ENCODE measurements at places on chromosomes 13 and 19.

GRCh38 chr19:36987091-36987490 is 71.0 kb downstream of the ZNF568 start:
- DNase-seq, result no peak

GRCh38 chr19:51098365-51099046 is 9.7 kb downstream of the CTU1 start:
- no peak for DNase-seq

DNA sequence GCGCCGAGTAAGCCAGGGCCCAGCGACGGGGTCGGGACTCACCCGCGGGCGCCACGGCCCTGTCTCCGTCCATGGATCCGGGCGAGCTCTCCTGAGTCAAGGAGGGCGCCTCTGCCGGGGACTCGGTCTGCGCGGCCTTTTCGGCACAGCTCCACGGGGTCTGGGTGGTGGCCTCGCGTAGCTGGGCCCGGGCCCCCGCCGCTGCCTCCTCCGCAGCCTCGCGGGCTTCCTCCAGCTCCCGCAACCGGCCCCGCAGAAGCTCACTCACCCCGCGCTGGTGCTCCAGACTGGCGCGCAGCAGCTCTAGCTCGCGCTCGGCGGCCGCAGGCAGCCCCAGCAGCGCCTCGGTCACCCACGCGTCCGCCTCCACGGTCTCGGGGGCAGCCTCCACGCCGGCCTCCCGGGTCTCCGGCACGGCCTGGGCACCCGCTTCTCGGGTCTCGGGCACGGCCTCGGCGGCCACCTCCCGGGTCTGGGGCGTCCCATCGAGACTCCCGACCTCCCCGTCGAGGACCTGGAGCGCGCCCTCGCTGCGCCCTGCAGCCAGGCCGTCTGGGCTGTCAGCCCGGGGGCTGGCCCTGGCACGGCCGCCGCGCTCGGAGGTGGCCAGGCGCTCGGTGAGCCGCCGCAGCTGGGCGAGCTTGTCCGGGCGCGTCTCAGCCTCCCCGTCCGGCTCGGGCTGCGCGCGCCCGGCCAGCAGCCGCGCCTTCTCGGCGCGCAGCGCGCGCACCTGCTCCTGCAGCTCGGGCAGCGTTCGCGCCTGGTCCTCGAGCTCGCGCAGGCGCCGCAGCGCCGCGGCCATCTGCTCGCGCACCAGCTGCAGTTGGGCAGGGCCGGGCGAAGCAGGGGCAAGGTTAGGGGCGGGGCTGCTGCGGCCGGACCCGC is 8.4 kb downstream of the KANK3 start:
- DNase-seq, result no peak

DNA sequence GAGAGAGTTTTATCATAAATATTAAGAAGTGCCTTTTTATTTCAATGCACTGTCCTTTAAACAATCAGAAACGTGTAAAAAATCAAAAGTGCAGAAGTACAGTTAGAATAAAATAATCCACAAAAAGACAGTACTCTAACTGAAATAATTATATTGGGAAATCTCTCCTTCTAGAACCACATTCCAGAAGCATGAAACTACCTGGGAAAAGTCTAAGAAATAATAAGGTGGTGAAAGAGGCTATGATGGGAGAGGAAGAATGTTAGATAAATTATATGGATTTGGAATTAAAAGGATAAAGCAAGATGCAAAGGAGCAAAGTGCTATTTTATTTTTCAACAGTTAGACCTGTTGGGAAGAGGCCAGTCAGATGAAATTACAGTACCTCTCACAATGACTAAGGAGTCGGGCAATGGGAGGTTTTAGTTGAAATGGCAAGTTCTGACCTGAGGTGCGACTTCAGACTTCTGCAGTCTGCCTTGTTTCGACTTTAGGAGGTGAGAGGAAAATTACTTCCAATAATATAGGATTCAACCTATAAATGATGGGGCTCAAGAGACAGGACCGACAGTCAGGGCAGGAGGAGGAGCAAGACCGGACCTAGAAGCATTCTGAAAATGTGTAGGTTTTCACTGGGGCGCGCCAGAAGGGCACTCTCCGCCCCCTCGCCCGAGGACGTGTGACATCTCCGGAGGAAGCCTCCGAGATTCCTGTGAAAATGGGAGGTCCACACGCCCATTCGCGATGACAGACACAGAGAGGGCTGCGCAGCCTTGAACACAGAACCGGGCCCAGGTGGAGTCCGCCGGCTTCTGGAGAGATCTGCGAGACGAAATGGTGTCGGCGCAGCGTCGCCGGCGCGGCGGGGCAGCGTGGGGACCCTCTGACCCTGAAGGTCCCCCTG is 717 bp downstream of the SPRYD7 start:
- peak; percentile 29 for DNase-seq

GRCh38 chr13:65855242-65855805 is 1374.8 kb downstream of the PCDH9 start:
- DNase-seq, result no peak

- DNase-seq, result peak; percentile 19
These were observed 24.0 kb upstream of the EIF3G start for GRCh38 chr19:10143681-10144080.

DNA sequence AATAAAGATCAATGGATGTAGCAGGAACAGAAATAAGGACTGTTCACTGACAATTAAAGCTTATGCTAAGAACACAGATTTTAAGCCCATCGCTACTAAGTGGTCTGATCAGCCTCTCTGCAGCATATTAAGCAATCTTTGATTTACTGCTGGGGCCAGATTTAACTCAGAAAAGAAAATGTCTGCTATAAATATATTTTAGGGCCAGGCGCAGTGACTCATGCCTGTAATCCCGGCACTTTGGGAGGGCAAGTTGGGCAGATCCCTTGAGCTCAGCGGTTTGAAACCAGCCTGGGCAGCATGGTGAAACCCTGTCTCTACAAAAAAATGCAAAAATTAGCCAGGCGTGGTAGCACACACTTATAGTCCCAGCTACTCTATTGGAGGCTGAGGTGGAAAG is 43.0 kb downstream of the METTL21C start:
- DNase-seq, result no peak

- no peak for DNase-seq
These were observed 376.1 kb downstream of the LMO7 start for GRCh38 chr13:76012091-76012721.

DNA sequence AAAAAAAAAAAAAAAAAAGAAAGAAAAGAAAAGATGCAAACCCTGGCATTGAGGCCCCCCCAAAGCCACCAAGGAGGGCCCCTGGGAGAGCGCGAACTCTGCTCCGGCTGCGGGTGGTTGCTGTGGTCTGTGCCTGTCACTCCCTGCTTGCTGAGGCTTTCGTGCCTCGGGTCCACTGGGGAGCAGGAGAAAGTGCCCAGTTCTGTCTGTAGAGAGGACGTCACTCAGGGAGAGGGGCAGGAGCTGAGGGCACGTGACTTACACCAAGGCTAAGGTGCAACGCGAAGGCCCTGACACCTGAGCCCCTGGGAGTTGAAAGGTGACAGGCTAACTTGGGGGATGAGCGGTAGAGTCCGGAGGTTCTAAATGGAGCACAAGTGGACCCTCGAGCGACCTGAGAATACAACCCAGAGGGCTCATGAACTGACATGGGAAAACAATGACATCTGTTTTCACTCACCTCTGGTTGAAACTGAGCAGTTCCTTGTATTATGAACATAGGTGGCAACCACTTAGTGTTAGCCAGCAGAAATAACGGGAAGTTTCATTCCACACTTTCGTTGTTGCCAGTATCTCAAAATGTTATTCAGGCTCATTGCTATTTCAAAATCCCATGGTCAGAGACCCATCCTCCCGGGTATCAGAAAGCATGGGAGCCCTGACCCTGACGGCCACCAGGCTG is 69.2 kb upstream of the TM9SF2 start:
- no peak for DNase-seq

Data from CD4-positive, alpha-beta T cell treated with Interleukin-4 for 4 hours (primary cell).